ENCODE measurements at places on chromosomes 1 and 21. TPM values are rescaled to one million over a fixed set of nuclear protein-coding genes. Genes with fewer than 3 reads are reported as not detected.

Gene CD5L
- total RNA-seq: not detected

Gene ATAD3C
- total RNA-seq: 1.5 TPM

Gene PGBD5
- total RNA-seq: not detected

Gene RNASEL
- 35.4 TPM for total RNA-seq

Gene ANKRD65
- total RNA-seq: not detected

Gene ARHGEF16
- total RNA-seq: 0.20 TPM

Gene TRPM2
- total RNA-seq: 1.7 TPM

Data from CD4-positive, alpha-beta memory T cell (primary cell).